ENCODE measurements at places on chromosomes 13 and 19.

DNA sequence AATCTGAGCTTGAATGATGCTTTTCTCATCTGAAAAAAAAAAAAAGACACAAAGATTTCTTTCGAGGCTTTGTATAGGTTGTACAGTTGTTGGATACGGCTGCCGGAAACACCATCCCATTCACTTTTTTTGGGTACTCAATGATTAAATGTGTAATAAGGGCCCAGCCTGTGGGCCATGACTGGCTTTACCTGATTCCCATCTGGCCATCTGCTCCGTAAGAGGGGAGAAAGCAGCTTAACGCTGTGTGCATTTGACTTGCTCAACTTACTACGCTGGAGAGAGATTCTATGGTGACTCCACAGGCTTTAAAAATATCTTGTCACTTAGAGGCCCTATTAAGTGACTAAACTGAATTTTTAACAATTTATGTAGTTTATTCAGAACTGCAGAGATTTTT is 731 bp downstream of the ZNF558 start:
- DNase-seq = no peak

DNA sequence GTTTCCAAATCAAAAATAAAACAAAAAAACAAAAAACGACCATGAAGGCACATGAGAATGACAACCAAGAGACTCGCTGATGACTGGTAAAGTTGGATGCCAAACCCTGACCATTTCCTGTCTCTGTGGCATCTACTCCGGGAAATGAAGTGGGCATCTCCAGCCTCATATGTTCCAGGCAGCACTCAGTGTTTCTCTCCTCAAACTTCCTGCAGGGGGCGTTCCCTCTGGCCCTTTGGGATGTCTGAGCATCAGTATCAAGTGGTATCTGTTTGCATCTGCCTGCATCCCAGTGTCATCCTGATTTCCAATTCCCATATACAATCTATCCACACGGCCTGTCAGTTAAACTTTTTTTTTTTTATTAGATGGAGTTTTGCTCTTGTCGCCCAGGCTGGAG is 9.8 kb upstream of the SIGLEC12 start:
- DNase-seq = no peak

GRCh38 chr19:48321372-48321621 is 4.1 kb upstream of the EMP3 start:
- peak; percentile 70 for DNase-seq

GRCh38 chr13:53121919-53122318 is 93.3 kb downstream of the OLFM4 start:
- DNase-seq = no peak

- DNase-seq = no peak
These were observed 64.8 kb upstream of the KCTD15 start for GRCh38 chr19:33731881-33732280.

GRCh38 chr19:53808710-53809125 is 15.4 kb downstream of the NLRP12 start:
- no peak for DNase-seq

DNA sequence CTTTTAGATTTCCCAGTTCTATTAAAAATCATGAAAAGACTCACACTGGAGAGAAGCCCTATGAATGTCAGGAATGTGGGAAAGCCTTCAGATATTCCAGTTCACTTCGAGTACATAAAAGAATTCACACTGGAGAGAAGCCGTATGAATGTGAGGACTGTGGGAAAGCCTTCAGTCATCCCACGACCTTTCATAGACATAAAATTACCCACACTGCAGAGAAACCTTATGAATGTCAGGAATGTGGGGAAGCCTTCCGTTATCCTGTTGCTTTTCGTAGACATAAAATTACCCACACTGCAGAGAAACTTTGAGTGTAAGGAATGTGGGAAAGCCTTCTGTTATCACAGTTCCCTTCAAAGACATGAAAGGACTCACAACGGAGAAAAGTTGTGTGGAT is 55.2 kb downstream of the ZNF627 start:
- DNase-seq = no peak

DNA sequence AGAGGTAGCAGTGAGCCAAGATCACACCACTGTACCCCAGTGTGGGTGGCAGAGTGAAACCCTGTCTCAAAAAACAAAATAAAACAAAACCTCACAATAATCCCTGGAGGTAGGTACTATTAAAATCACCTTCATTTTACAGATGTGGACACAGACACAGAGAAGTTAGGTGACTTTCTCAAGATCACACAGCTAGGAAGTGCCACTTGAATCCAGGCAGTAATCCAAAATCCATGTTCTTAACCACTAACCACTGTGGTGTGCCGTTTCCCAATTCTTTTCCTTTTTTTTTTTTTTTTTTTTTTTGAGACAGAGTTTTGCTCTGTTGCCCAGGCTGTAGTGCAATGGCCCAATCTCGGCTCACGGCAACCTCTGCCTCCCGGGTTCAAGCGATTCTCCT is 9.0 kb downstream of the PPP1R14A start:
- DNase-seq = no peak

- DNase-seq = no peak
These were observed 361.8 kb downstream of the KCNRG start for GRCh38 chr13:50376895-50377575.

DNA sequence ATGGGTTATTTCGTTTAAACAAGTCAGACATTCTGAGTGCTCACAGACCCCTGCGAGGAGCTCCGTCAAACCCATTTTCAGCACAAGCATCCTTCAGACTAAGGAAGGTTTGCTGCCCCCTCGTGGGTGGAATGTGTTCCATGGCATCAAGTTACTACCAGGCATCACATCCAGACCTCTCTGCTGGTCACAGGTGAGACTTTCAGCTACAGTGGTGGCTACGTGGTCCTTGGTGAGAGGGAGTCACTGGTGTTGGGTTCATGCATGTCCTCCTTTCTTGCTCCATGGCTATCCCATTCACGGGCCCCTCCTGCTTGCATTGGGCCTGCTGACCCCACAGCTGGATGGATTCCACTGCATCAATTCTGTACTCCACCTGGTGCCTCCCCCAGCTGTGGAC is 9.1 kb upstream of the LILRB5 start:
- no peak for DNase-seq

DNA sequence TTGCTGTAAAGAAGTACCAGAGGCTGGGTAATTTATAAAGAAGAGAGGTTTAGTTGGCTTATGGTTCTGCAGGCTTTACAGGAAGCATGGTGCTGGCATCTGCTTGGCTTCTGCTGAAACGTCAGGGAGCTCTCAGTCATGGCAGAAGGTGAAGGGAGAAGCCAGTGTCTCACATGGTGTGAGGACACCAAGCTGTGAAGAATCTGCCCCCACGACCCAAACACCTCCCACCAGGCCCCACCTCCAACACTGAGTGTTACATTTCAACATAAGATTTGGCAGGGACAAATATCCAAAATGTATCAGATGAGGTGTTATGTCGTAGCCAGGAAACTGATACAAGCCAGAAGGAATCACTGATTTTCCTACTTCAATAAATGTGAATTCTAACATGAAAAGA is 136.5 kb downstream of the CYSLTR2 start:
- no peak for DNase-seq

DNA sequence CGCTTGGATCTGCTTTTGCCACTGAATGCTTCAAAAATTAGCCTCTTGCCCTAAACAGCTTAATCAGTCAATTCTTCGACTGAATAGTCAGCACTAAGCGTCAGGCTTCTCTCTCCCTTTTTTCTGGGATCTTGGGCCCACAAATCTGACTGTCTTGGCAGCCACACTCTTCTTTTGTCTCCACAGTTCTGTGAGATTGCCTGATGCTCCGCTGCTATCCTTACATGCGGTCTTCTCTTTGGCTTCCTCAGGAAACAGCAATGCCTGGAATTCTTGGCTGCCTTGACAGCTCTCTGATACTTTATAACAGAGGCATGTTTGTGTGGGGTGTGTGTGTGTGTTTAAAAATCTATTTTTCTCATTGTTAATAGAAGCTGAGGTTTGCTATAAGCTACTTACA is 32.6 kb downstream of the ERCC5 start:
- DNase-seq = no peak

- DNase-seq = no peak
These were observed 5.4 kb upstream of the ASPDH start for GRCh38 chr19:50519006-50519575.

DNA sequence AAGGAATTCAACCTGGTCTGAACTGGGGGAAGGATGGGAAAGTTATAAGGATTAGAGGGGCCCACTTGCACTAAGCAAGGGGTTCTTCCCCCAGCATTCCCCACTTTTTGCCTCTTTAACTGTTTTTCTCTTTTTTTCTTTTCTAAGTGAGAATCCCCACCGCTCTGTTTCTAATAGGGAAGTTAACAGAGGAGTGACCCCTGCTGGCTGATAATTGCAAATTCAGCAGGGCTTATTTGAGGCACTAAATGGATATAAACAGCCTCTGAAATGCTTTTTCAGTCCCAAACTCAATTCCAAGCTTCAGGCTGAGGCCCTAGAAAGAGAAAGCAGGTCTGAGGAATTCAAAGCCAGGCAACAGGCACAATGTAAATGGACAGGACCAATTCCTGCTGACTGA is 38.2 kb upstream of the CEACAM21 start:
- no peak for DNase-seq

DNA sequence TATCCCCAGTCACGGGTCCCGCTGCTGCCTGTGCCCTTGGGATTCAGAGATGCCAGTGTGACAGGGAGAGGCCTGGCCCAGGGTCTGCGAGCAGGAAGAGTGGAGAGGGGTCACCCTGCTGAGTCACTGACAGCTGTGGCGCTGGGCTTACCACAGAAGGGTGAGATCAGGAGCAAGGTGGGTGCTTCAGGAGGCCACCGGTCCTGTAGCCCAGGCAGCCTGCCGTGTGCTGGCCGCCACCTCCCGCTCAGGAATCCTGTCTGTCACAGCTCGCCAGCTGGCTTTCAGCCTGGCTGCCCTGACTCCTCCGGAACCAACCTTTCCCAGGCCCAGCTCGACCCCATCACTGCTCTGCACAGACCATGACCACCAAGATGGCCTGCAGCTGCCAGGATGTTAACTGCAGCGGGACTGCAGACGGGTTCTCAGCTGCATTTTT is 25.3 kb downstream of the NAXD start:
- DNase-seq = no peak

GRCh38 chr19:15576526-15577156 is 38.4 kb upstream of the CYP4F8 start:
- no peak for DNase-seq

DNA sequence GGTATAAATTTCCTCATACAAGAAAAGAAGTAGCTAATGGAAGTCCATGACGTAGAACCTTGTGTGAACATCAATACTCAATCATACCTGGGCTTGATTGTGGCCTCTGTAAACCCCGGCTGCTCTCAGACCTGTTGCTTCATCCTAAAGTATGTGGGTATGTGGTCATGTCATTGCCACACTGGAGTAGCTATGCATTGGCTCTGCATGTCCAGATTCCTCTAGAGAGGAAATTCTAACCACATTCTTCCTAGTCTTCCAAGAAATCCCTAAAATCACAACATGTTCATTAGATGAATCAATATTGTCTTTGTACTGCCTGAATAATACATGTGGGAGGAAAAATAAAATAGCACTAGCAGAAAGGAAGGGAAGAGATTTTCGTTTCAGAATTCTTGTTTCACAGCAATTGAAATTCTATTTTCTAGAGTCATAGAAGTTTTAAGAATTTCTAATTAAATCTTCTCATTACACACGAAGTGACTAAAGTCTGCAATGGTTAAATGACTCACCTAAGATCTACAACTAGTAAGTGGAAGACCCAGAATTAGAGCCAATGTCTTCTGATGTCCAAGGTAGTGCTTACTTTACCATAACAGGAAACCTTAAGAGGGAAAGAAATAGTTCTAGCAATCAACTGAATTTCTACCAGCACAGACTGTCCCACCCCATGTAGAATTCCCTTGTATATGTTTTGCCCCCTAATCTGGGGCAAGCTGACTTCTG is 28.0 kb downstream of the RXFP2 start:
- no peak for DNase-seq

DNA sequence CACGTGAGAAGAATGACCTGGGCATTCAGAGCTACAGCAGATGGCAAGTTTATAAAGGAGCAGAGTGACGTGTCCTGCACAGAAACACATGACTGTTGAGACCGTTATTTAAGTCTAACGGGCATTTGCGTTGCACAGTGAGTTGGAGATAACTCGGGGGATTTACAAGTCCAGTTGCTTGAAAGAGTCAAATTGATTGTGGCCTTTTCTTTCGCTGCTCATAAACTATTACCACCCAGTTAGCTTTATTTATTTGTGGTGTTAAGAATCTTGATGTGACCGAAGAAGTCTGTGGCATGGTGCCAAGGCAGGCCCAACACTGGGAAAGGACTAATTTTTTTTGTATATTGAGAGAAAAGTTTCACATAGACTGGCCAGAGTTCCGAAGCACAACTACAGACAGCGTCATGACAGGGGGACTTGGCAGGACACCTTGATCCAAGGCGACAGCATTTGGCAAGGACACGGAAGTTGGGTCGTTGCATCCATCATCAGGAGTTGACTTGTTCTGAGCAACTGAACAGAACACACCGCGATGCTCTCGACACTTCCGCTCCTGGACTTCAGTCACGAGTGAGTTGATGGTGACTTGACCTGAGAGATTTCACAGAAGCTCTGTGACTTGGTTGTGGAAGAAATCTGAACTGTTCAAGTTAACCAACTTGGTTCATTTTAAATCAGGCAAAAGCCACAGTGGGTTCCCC is 11.9 kb upstream of the PTOV1 start:
- no peak for DNase-seq

- no peak for DNase-seq
These were observed 102.6 kb downstream of the LRCH1 start for GRCh38 chr13:46655377-46656180.

DNA sequence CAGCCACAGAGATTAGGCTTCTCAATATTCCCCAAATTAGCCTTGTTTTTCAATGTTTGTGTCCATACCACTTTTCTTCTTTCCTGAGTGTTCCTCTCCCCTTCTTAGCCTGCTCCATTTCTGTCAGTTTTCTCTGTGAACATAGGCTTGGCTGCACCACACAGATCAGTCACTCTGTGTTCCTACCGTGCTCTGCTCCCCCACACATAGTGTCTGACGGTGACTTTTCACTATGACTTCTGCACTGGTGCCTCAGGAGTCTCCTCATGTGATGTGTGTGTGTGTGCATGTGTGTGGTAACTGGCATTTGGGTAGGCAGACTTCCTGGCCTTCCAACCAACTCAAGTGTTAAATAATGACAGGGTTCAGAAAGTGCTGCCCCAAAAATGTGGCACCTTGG is 47.9 kb upstream of the MYCBP2 start:
- DNase-seq = no peak

DNA sequence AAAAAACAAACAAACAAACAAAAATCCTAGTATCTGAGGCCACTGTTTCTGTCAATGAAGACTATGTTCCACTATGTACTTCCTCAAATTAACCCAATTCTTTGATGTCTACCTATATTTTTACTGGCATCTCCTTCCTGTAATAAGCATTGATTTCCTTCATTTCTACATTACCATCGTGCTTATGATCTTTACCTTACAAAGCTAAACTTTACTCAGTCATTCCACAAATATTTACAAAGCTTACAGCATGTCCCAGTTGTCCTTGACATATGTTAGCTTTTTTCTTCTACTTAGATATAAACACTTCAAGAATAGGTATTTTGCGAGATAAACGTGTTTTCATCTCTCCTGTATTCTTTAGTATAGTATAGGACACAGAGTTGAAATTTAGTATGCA is 1090.9 kb downstream of the PCDH9 start:
- DNase-seq = no peak

All from hippocampal formation (tissue), 2 donors.